ENCODE measurements at places on chromosomes 5 and 9.

- no peak for DNase-seq
Observed at GRCh38 chr9:75941577-75942311, 51.3 kb downstream of the PCSK5 start.

DNA sequence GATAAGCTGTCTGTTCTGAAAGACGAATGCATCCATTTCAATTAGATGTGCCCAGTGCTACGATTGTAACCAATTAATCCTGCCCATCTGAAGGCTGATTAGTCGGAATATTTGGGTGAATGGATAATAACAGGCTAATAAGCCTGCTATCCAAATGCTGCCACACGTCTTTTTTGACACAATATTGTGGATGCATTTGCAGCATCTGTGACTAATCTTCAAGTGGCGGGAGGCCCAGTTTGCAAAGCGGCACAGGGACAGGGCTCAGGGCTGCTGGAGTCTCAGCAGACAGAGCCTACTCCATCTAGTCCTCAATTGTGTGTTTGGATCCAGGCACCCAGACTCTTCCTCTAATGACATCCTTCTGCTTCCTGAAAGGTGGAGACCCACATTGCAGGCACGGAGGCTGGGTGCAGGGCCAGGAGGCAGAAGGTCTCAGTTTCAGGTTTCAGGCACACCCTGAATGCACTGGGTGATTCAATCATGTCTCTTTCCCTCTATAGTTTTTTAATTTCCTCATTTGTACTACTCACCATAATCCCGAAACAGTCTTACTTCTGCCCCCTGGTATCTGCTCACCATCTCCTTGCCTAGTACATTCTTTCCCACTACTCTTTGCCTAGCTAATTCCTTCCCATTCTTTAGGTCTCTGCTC is 169.6 kb downstream of the ASTN2 start:
- DNase-seq = no peak

DNA sequence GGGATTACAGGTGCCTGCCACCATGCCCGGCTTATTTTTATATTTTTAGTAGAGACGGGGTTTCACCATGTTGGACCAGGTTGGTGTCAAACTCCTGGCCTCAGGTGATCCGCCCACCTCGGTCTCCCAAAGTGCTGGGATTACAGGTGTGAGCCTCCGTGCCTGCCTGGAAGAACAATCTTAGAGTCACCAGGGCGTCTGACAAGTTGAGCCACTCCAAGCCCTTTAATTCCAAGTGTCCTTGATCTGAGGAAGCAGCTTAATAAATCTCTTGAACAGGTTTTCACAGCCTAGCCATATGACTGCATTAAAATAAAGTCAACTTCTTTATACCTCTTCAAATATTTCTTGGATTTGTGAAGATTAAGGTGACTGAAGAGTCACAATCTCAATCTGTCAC is 31.5 kb downstream of the SLC44A1 start:
- no peak for DNase-seq

GRCh38 chr9:22107202-22108045 is 98.3 kb upstream of the CDKN2B start:
- DNase-seq = no peak

DNA sequence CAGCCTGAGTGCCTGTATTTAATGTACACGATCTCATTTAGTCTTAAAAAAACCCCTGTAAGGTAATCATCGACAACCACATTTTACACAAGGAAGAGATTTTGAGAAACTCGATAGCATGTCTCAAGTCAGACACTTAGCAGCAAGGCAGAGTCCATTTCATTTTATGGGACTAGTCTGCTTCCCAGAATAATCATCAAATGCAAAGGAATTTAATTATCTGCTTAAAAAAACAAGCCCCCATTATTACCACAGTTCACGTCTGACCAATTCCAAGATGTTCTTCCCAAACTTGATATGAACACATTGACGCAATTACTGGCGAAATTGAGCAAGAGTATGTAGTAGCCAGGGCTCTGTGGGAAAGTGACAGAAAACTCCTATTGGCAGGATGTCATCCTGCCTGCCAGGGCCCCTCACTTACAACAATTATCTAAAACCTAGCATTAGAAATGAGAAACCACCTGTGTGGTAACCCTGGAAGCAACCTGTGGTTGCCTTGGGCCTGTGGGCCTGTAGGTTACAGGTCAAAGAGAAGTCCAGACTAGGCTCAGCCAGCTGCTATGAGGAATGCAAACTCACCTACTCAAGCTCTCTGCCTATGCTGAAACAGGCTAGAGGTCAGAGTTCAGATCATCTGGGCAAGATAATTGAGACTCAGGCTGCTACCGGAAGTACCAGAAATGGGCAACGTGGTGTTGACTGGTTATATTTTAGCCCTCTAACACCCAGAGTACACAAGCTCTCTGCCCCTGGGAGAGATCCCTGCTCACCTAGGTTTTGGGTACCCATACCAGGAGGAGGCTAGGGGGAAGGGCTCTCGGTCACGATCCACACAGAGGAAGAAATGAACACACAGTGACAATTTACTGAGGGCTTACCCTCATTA is 1.6 kb downstream of the B4GALT1 start:
- DNase-seq = peak; percentile 84

Data from activated CD4-positive, alpha-beta T cell treated with anti-CD3 and anti-CD28 coated beads, Interleukin-10, Interleukin-2, amounts not matched to agents 100 ng/mL and 50 ng/mL, durations not matched to agents 16 hours and 8 hours (primary cell).